ENCODE measurements at places on chromosomes 16 and 17. TPM values are rescaled to one million over a fixed set of nuclear protein-coding genes. Genes with fewer than 3 reads are reported as not detected.

Gene KRT31
- polyA plus RNA-seq = not detected

Gene HOXB2
- 42.3 TPM for polyA plus RNA-seq

Gene SLC16A3
- polyA plus RNA-seq = 18.8 TPM

Gene TEKT5
- polyA plus RNA-seq = 0.25 TPM

Gene CRISPLD2
- 7.7 TPM for polyA plus RNA-seq

Gene ARHGAP44
- polyA plus RNA-seq = 6.6 TPM

Gene TNRC6A
- polyA plus RNA-seq = 87.0 TPM

Gene GLIS2
- polyA plus RNA-seq = 40.1 TPM

Gene SLFN12L
- polyA plus RNA-seq = 0.26 TPM

Gene HOXB3
- polyA plus RNA-seq = 236 TPM

Gene SCRN2
- 56.7 TPM for polyA plus RNA-seq

Gene NGFR
- polyA plus RNA-seq = 8.9 TPM

Gene PDF
- 6.5 TPM for polyA plus RNA-seq

Gene PRAC1
- polyA plus RNA-seq = not detected

Gene KPNB1
- 256 TPM for polyA plus RNA-seq

Gene CD300A
- polyA plus RNA-seq = 1.3 TPM

Gene ABI3
- polyA plus RNA-seq = 5.1 TPM

Gene HS3ST4
- 0.52 TPM for polyA plus RNA-seq

Gene ACSM5
- 5.0 TPM for polyA plus RNA-seq

Gene AURKB
- polyA plus RNA-seq = 40.2 TPM

Gene GRIN2A
- polyA plus RNA-seq = 7.2 TPM

Gene XAF1
- polyA plus RNA-seq = 15.2 TPM

Gene ABCC3
- polyA plus RNA-seq = 5.3 TPM

Gene ANKRD40CL
- polyA plus RNA-seq = 0.46 TPM

Gene METTL23
- 38.6 TPM for polyA plus RNA-seq

Gene ARHGDIA
- 156 TPM for polyA plus RNA-seq

Gene DNAAF8
- 3.5 TPM for polyA plus RNA-seq

Gene HCRT
- polyA plus RNA-seq = not detected

Gene HID1
- 19.1 TPM for polyA plus RNA-seq

Gene IGF2BP1
- 16.1 TPM for polyA plus RNA-seq

Gene PRSS27
- 2.3 TPM for polyA plus RNA-seq

Gene HP
- polyA plus RNA-seq = 0.52 TPM

Gene TEX14
- polyA plus RNA-seq = 0.43 TPM

Data from left renal cortex interstitium (tissue), 4 donors.